ENCODE measurements at places on chromosomes 3 and 15.

DNA sequence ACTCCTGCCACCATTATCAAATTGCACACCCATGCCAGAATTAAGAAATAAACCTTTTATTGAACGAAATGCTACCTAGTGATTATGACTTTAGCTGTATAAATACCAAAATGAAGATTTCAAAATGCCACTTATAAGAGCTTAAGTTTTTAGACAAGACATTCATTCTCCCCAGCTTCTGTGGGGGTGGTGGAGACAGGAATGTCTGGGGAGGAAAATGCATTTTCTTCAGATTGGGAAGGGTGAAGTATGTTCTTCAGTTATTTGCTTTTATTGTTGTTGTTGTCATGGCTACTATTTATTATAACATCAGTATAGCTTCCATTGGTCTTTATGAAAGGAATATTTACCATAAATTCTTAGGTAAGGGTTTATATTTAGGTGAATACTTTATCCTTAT lies 132.7 kb upstream of the GMNC start:
- DNase-seq: no peak

DNA sequence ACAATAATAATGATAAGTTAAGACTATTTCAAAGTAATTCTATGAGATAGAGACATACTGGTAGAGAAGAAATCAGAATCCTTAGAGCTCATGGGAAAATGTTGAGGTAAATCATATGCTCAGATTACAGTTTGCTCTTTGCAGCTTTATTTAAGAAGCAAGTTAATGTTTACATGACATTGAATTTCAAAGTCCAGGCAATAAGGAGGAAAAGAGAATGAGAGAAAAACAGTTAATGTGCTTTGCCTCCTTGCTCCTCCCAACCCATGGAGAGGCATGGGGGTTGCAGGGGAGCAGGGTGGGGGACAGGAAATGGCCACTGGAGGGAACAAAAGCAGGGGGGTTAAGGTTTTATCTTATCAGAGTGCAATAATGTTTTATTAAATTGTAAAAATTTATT lies 42.2 kb upstream of the ZBTB38 start:
- no peak for DNase-seq

DNA sequence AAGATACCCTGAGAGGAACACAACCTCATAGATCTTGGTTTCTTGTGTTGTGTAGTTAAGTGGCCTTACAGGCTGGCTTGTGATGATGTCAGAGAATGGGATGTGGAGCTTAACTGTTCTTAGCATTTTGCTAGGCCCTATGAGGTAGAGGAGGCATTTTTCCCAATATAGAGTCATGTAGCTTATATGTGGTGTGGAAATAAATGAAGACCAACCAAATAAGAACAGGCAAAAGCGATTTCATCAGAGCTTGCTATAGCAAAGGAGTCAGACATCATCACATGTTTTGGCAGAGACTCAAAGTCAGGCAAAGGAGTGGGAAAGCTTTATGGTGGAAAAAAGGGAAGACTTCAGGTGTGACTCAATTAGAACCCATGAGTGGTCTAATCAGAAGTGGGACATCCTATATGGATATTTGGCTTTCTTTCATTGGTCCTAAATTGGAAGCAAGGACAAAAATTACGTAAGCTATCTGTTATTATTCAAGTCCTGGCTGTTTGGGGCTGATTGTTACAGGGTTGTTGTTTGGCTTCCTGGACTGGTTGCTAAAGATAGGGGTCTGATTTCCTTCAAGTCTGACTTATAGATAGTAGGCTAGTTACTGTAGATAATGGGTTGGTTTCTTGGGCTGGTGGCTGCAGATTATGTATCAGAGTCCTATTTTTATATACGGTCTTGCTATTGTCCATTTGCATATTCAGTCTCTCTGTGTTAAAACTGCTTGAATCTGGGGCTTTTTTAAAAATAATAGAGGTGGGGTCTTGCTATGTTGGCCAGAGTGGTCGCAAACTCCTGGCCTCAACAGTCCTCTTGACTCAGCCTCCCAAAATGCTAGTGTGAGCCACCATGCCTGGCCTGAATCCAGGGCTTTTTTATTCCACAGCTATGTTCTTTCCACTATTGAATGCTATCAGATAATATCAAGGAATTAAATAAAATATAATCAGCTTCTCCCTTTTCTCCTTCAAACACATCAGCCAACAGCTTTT lies 30.3 kb upstream of the SETD2 start:
- no peak for DNase-seq

- no peak for DNase-seq
Measured at GRCh38 chr3:110307065-110307809, 764.4 kb upstream of the NECTIN3 start.

- DNase-seq: no peak
Measured at GRCh38 chr3:55936549-55937052, 449.5 kb upstream of the WNT5A start.

- DNase-seq: no peak
Measured at GRCh38 chr15:77009646-77010311, 14.9 kb downstream of the PSTPIP1 start.

GRCh38 chr3:193828477-193828876 lies 235.5 kb downstream of the OPA1 start:
- DNase-seq: no peak

DNA sequence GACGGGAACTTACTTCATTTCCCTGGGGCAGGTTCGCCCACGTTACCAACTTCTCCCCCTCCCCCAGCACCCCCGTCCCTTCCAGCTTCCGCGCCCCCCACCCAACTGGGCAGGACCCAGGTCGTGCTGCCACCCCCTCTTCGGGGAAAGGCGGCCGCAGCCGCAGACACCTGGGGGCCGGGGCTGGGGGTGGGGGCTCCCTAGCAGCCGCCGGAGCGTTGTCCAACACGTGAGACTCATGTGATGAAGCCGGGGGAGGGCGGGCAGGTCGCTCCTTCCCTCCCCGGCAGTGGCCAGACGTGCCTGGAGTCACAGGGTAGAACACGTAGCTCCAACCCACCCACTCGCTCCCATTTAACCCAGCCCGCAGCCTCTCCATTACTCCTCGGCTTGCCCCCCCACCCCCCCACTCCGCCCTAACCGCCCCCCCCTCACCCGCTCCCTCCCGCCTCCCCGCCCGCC lies 240 bp upstream of the BHLHE40 start:
- DNase-seq: no peak

- no peak for DNase-seq
Measured at GRCh38 chr3:125357032-125357658, 18.0 kb downstream of the ZNF148 start.

- no peak for DNase-seq
Measured at GRCh38 chr15:99619712-99620111, 53.9 kb downstream of the MEF2A start.

GRCh38 chr3:12234906-12235305 lies 54.0 kb upstream of the PPARG start:
- no peak for DNase-seq

- no peak for DNase-seq
Measured at GRCh38 chr15:51131596-51132290, 37.0 kb upstream of the TNFAIP8L3 start.

DNA sequence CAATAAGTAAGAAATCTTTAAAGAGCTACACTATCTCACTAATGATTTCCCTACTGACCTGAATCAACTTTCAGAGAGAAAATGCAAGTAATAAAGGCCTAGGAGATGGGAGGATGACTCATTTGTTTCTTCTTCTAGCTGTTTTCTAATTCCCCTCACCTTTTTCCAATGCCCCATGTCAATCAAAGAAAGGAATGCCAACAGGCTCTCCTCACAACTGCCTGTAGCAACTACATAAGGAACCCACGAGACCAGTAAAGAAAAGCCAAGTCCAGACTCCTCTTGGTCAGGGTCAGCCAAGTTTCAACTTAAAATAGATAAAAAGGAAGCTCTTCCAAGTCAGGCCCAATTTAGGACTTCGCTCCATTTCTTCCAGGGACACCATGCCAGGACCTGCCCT lies 201.9 kb downstream of the TNIK start:
- DNase-seq: no peak

DNA sequence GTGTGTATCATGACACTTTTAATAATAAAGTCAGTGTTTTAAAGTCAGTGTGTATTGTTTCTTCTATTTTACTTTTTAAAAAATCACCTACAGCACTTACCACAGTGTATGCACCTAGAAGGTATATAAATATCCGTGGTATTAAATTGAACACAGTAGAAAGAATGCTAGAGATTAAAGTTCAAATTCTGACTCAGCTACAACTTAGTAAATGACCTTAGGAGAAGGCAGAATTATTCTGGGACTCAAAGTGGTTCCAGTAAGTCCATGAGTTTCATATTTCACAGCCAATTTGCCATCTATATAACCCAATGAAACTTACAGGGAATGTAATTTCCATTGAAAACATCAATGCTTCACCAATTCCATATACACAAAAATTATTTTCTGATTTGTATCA lies 52.7 kb upstream of the MAP4 start:
- DNase-seq: no peak

GRCh38 chr15:101131489-101132389 lies 120.1 kb downstream of the CHSY1 start:
- DNase-seq: no peak

DNA sequence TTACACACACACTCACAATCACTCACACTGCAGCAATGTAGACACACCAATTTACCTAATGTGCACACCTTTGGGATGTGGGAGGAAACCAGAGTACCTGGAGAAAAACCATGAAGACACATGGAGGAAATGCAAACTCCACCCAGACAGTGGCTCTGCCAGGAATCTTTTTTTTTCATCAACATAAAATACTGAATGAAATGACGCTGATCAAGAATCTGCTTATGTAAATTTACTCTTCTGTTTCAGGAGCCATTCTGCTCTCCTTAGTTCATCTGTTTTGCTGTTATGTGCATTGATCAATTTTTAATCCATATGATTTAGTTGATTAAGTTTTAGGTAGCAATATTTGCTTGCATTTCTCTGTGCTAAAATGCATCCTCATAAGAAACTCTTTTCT lies 414.2 kb upstream of the CCDC54 start:
- DNase-seq: no peak

DNA sequence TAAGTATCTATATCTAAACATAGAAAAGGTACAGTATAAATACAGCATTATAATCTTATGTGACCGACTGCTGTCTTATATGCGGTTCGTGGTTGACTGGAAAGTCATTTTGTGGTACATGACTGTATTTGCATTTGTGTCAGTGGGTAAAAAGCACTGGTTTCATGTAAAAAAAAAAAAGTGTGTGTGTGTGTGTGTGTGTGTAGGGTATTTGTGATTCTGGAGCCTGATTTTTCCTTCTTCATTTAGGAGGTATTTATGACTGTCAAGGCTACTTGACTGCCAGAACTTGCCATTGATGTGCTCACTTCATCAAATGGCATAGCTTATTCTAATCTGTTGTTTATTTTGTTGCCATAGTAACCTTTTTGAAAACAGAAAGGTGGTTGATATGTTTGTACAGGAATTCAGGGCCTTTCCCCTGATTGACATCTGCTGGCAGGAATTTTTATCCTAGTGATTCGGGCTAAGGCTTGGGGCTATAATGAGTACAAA lies 63.2 kb downstream of the AKAP13 start:
- no peak for DNase-seq

DNA sequence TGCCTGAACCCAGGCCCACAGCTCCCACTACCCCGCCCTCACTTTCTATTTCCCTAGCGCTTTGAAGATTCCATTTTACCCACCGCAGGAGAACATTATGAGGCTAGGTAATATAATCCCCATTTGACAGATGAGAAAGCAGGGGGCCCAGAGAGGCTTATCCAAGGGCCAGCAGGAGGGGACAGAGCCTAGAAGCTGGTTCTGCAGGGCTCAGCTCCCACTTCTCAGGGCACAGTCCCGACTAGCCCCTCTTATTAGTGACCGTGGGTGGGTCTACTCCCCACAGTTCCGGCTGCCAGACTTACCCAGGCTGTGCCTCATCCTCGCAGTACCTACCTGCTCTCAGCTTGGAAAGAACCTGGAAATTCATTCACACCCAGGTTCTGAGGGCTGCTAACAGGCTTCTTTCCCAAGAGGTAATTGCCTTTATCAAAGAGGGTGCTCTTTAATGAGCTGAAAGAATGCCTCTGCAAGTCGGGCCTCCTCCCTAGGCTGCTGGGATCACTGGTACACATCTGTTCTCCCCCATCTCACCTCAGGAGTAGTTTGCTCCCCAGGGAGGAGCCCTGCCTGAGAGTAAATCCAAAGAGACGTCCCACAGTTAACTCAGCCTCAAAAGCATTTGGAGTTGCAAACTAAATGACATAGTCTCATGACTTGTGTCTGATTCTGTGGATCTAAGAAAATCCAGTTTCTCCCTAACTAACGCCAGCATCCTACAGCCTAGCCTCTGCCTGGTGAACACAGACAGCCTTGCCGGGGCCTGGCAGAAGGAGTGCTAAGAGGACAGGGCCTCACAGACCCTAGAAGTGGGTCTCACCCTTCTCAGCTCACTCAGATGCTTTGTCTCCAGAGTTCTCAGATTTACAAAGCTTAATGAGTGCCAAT lies 125.0 kb downstream of the CHSY1 start:
- DNase-seq: no peak

- DNase-seq: no peak
Measured at GRCh38 chr3:77411334-77411733, 371.4 kb downstream of the ROBO2 start.

DNA sequence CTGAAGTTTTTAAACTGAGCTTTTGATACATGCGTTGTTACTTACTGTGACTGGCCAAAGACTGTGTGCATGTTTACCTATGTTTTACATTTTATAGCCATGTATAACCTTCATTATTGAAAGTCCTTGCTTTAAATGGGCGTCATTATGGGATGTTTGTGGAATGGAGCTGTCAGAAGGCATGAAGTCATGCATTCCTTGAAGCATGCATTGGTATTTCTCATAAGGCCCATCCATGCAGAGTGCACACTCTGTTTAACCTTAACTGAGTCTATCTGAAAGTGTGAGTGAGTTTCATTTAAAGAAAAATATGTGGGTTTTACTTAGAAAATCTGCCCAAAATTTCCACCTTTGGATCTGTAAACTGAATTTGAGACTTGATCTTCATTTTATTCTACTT lies 51.1 kb downstream of the PSMD6 start:
- no peak for DNase-seq

GRCh38 chr15:101651554-101652097 lies 555 bp downstream of the TM2D3 start:
- DNase-seq: no peak

GRCh38 chr3:119731560-119732343 lies 28.9 kb downstream of the CFAP91 start:
- no peak for DNase-seq

- DNase-seq: no peak
Measured at GRCh38 chr3:37773911-37774310, 87.8 kb upstream of the CTDSPL start.

- no peak for DNase-seq
Measured at GRCh38 chr15:84910928-84911623, 26.6 kb downstream of the SLC28A1 start.

DNA sequence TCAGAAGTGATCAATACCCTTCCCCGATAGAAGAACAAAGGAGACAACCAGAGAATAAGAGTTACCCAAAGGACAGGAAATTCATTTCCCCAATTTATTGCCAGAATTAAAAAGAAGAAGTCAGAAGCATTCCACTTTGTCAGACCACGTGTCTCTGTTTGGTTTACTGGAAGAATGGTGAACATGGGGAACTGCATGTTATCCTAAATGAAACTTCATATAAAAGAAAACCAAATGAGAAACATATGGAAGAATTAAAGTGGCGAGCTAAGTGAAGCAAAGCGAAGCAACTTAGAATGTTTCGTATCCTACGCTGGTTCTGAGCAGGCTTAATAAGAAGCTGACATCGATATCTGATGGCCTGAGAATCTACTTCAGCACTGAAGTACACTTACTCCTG lies 190.7 kb downstream of the MAGI1 start:
- DNase-seq: no peak

Measured in NCI-H2081 treated with DMSO at 0.1 percent for 48 hours (cell line).